ENCODE measurements at places on chromosomes 1 and 21.
A peak's percentile ranks its signal among the peaks of the same experiment; 100 is the strongest.

DNA sequence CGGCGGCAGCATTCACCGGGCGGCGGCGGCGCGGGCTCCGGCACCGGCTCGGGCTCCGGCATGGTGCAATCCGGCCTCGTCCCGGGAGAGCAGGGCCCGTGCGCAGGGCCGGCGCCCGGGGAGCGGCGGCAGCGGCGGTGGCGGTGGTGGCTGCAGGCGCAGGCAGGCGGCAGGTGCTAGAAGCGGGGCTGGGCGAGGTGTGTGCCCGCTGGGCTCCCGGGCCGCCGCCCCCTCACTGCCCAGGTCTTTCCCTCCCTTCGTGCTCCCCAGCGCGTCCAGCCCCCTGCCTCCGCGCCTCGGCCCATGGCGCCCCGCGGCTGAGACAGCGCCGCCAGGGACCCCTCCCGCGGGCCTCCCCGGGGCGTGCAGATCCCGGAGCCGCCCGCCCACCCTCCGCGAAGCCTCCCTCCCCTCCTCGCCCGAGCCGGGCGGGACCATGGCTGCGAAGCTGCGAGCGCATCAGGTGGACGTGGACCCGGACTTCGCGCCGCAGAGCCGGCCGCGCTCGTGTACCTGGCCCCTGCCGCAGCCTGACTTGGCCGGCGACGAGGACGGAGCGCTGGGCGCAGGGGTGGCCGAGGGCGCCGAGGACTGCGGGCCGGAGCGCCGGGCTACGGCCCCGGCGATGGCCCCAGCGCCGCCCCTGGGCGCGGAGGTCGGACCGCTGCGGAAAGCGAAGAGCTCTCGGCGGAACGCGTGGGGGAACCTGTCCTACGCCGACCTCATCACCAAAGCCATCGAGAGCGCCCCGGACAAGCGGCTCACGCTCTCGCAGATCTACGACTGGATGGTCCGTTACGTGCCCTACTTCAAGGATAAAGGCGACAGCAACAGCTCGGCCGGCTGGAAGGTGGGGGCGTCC is 492 bp downstream of the FOXO6 start:
- peak; percentile 61 for DNase-seq

DNA sequence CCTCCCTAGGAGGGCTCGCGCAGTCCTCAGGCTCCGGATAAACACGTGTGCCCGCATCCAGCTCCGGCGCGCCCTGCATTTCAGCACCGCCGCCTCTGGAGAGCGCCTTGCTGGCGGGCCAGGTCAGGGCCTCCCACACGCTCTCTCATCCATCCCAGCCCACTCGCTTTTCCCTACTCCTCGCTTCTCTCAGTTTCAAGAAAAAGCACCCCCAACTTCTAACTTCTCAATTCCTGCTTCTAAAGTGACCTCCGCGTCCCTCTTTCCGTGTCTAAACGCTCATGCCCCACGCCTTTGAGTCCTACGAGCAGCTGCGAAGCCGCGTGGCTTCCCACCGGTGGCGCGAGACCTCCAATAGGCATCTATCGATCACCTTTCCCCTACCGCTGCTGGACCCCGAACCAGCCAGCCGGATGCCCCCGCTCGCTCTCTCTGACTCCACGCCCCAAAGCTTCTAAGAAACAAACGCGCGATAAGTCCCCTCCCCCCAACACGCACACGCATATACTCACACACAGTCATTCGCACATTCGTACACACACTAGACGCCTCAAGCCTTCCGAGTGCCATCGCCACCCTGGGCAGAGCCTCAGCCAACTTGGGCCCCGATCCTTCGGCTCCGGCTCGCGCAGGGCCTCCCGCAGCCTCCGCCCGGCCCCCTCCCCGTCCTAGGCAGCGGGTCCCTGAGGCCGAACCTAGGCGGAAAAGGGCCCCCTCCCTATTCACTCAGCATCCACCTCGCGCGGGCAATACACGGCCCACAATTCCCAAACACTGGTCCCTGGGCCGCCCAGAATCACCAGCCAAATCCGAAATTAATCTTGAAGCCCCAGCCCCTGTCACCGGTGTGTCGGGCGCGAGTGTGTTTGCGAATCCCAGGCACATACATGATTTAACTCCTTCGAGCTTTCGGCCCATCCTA is 1.1 kb downstream of the NMNAT2 start:
- peak; percentile 78 for DNase-seq

GRCh38 chr1:14875524-14876509 is 277.3 kb downstream of the KAZN start:
- no peak for DNase-seq

DNA sequence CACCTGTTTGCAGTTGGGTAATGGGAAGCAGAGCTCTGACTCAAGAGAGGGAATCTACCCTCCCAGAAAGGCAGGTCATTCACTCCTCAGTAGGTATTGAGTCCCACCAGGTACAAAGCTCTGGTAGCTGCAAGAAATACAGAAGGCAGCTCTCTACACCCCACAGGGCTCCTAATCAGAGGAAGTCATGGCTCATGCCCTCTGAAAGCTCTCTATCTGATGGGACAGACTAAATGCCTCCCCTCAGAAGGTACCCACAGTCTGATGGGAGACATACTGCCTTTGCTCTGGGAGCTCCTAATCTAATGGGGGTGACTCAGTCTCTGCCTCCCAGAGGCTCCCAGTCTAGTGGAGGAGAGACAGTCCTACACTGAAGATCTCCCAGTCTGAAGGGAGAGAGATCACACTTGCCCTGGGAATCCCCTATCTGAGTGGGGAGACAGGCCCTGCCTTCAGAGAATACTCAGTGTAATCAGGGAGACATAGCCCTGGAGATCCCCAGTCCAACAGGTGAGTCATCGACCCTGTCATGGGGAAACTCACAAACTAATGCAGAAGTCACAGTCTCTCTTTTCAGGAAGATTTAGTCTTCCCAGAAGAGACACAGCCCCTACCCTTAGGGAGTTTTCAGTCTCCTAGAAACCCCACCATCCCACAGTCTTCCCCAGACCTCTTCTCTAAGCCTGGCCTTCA is 23.7 kb downstream of the CAMK1G start:
- DNase-seq, result no peak

- DNase-seq, result peak; percentile 32
These were observed 1.8 kb downstream of the CD101 start for GRCh38 chr1:117003223-117003875.

DNA sequence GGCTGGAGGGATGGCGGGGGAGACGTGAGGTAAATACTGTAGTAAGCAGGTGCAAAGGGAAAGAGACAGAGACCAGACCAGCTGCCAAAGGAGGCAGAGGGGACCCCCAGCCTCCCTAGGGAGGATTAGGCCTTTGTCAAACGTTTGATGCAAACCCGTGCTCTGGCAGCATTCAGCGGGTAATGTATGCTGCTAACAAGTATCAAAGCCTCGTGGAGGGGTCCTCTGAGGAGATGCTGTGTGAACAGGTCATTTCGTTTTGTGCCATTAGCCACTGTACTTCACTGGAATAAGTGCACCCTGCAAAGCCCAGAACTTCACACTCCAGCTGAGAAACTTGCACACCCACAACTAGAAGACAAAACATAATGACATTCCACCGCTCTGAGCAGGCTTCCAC is 644.5 kb downstream of the NPHP4 start:
- no peak for DNase-seq

GRCh38 chr1:47765742-47766485 is 231.3 kb downstream of the TRABD2B start:
- no peak for DNase-seq

DNA sequence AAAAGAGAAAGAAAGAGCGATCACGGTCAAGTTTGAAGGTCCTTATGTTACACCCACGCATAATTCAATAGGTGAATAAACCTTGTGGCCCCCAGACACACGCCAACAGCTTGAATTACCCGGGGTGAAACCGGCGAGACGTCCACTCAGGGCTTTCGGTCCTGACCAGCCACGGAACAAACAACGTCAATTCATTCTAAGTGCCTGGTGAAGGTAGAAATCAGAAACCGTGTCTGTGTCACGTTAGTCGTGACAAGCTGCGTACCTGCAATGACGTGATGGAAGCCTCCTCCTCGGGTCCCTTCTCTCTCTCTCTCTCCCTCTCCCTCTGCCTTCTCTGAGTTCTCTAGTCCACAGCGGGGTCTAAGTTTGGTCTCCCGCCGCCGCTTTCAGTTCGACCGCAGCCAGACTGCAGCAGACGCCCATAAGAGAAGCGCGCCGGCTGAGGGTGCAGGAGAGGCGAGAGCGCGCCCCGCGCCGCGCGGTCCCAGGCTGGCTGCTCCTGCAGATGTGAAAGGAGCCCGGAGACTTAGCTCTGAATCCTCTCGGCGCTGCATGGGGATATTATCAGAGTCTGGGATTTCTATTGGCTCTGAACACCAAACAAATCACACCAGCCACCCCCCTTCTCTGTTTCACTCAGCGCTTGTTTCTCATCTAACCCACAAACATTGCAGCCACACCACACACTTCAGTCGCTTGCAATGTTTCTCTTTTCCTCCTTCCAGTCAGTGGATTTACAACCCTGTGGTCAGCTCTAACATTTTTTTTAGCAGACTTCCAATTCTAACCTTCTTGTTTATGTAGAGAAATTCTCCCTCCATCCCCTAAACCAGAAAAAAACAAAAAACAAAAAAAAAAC is at the start of gene GREM2:
TSS of gene GREM2 (minus strand) at position 537 of the 862 bp plus-strand sequence. CDS start 118,680 bp downstream, outside the sequence.
- DNase-seq, result peak; percentile 58

GRCh38 chr1:153652805-153653500 is 5.5 kb upstream of the SNAPIN start:
- DNase-seq, result no peak

DNA sequence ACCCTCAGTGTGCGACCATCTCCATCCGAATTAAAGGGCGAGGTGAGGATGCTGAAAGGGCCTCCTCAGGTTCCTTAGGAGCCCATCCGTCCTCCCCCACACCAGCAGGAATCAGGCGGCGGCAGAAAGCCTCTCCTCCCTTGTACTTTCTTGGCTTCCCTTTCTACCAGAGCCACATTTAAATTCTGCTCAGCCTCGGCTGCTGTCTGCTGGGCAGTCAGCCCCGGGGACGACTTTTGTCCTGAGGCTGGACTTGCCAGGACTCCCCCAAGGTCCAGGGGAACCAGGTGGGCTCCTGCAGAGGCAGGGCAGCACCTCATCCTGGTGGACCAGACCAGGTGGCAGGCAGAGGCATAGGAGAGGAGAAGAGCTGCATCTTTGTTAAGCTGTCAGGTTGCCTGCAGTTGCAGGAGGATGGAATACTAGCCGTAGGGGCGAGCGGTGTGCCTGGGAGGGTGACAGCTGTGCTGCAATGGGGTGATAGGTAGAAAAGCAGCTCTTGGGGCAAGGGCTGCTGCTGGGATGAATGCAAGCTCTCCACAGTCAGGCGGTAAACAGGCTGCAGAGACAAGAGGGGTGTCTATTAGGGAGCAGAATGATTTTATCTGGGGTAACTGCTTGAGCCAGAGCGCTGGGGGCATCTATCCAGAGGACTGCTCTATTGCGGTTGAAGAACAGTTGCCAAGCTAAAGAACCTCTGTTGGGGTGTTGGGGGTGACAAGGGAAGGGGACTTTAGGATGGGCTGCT is 46.2 kb upstream of the WASF2 start:
- no peak for DNase-seq

DNA sequence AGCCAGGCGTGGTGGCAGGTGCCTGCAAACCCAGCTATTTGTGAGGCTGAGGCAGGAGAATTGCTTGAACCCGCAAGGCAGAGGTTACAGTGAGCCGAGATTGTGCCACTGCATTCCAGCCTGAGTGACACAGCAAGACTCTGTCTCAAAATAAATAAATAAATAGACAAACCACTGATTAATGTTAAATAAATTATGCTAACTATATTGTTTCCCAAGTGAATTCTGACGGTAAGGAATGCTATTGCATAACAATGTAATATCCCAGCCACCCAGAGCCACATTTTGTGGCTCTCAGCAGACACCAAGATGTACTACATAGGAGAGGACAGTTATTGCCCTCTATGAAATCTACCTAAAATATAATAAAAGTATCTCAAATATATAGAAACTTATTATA is 55.4 kb downstream of the LPGAT1 start:
- no peak for DNase-seq

GRCh38 chr1:99936071-99936470 is 33.7 kb upstream of the SLC35A3 start:
- no peak for DNase-seq

DNA sequence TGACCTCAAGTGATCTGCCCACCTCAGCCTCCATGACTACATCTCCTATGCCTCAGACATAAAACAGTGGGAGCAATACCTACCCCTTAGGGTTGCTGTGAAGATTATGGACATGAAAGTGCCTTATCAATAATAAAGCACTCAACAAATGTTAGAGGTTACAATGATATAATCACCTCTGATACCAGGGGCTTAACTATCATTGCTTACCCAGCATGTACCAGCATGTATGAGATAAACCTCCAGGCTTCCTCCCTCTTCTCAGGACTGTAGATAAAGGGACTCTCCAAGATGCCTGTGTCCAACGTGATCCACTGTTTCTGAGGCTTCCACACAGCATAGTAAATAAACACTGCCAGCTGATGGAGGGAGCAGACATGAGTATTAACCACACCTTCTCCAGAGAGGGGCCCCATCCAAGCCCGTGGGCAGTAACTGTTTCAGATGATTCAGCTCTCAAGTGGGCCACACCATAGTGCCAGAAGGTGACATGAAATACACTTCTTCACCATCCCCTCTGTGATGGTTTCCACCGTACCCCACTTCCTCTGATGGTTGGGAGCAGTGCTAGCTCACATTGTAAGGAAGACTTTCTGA is 26.2 kb downstream of the RHBDL2 start:
- DNase-seq, result no peak

DNA sequence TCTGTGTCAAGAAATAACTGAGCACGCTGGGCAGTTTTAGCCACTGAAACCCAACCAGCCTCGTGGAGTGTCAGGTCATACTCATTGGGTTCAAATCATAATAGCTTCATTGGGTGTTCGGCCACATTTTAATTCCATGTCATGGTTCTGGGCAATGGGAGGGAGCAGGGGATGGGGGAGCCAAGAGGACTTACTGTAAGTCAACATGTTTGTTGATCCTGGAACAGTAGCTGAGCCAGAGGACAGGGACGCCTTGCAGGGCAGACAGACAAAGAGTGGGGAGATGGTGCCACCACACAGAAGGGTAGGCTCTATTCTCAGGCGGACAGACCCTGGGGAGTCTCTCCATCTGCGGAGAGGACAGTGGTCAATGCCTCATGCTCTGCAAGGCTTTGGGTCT is 161.1 kb downstream of the ZBTB18 start:
- DNase-seq, result no peak

DNA sequence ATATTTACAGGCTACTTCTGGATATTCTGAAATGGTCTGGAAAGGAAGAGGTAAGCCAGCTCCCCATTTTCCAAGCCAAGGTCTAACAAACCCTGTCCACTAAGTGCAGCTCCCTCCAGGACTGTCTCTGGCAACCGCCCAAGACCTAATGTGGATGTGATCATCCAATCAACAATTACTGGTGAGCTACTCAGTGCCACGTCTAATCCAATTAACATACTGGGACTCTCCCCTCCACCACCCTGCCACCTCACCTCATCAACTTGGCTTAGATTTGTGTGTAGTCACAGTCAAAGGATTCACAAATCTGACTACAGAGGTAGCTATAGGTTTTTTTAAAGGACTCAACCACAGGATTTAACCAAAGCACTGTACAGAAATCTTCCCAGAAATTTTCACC is 25.4 kb upstream of the S100A7 start:
- DNase-seq, result no peak

- DNase-seq, result peak; percentile 27
These were observed 376 bp downstream of the GBP1 start for GRCh38 chr1:89064632-89065031.

- DNase-seq, result peak; percentile 73
These were observed 21.9 kb upstream of the IVNS1ABP start for GRCh38 chr1:185338719-185339622.

- DNase-seq, result no peak
These were observed 6.1 kb downstream of the SLC16A4 start for GRCh38 chr1:110384581-110385321.
